ENCODE measurements at places on chromosomes 6 and 20. TPM values are rescaled to one million over a fixed set of nuclear protein-coding genes. Genes with fewer than 3 reads are reported as not detected.

FBXO30 gene
- 5.0 TPM for total RNA-seq

C20orf141 gene
- not detected for total RNA-seq

CTCFL gene
- total RNA-seq, result not detected

ARHGAP40 gene
- not detected for total RNA-seq

PRR18 gene
- total RNA-seq, result not detected

BCAS1 gene
- total RNA-seq, result not detected

FARS2 gene
- total RNA-seq, result 18.7 TPM

RNF39 gene
- not detected for total RNA-seq

OR2B6 gene
- not detected for total RNA-seq

TRIM31 gene
- not detected for total RNA-seq

OR2H2 gene
- total RNA-seq, result not detected

ZSCAN16 gene
- total RNA-seq, result 5.3 TPM

OR2J3 gene
- total RNA-seq, result not detected

SCRT2 gene
- total RNA-seq, result not detected

SGK2 gene
- total RNA-seq, result not detected

POM121L2 gene
- not detected for total RNA-seq

VEGFA gene
- total RNA-seq, result 48.1 TPM

IFNGR1 gene
- 27.3 TPM for total RNA-seq

RAMACL gene
- 0.23 TPM for total RNA-seq

NKAIN4 gene
- total RNA-seq, result not detected

PLCB1 gene
- total RNA-seq, result 2.2 TPM

SLC23A2 gene
- 12.9 TPM for total RNA-seq

DEFB124 gene
- not detected for total RNA-seq

SERAC1 gene
- 7.0 TPM for total RNA-seq

ARFGEF3 gene
- total RNA-seq, result 0.55 TPM

HUS1B gene
- total RNA-seq, result 0.86 TPM

STMND1 gene
- not detected for total RNA-seq

DEF6 gene
- total RNA-seq, result 215 TPM

TULP4 gene
- total RNA-seq, result 27.0 TPM

SLC22A3 gene
- total RNA-seq, result not detected

NTSR1 gene
- not detected for total RNA-seq

MAS1 gene
- not detected for total RNA-seq

SALL4 gene
- total RNA-seq, result not detected

RRAGD gene
- 11.3 TPM for total RNA-seq

DNPH1 gene
- total RNA-seq, result 42.5 TPM

BMP6 gene
- not detected for total RNA-seq

VWA7 gene
- total RNA-seq, result 11.0 TPM

TMX4 gene
- 73.6 TPM for total RNA-seq
